ENCODE measurements at places on chromosomes 1 and 21.

GRCh38 chr1:47894410-47895278 lies 102.5 kb downstream of the TRABD2B start:
- no peak for DNase-seq

DNA sequence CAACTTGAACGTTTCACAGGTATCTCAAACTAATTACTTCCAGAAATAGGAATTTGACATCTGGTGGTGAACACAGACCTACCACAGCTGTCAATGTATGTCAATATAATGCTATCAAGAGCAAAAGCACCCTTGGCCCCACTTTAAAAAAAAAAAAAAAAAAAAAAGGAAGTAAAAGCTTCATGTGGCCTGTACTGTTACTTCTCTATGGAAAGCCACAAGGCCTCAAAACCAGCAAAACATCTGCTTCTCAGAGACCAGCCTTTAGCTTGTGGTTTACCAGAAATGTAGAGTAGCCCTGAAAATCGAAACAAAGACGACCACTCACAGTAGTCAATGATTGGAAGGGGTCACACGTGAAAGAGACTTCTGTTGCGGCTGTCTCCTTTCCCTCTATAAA lies 109.6 kb downstream of the SLC45A1 start:
- DNase-seq = no peak

DNA sequence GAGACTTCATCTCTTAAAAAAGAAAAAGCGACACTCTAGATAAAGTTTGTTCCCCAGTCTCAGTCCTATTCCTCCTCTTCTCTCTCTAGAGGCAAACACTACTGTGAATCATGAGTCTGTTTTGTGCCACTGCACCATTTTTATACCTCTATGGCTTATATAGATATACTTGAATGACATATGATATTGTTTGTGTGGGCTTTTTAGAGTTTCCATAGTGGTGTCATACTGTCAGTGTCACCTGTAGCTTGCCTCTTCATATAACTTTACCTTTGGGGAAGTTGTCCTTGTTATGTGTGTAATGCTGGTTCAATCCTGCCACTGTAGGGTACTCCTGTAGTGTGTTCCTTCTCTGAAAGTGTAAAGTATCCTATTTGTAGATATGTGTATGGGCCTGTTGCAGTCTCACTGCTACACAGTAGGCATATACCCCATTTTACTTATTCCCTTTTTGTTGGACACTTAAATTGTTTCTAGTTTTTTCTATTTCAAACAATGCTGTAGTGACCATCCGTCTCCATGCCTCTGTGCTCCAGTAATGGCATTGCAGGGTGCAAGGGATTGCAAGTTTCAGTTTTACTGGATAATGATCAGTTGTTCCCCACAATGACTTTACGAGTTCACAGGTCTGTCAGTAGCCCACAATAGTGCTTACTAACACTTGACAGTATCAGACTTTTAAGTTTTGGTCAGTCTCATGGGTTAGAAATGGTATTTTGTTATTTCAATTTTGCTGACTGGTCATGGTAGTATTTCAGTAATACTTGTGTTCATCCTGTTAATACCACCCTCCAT lies 2.7 kb downstream of the PRMT2 start:
- DNase-seq = no peak

GRCh38 chr21:25742900-25743299 lies 8.1 kb downstream of the GABPA start:
- no peak for DNase-seq

GRCh38 chr1:108592030-108592759 lies 32.3 kb downstream of the EEIG2 start:
- no peak for DNase-seq

- no peak for DNase-seq
These were observed 97.4 kb upstream of the GFI1 start for GRCh38 chr1:92583821-92584760.

GRCh38 chr1:98086796-98087441 lies 166.1 kb upstream of the DPYD start:
- no peak for DNase-seq

All from aorta (tissue), 5 donors.